ENCODE measurements at places on chromosomes 16 and 17. TPM values are rescaled to one million over a fixed set of nuclear protein-coding genes. Genes with fewer than 3 reads are reported as not detected.

The ADAD2 gene
- not detected for total RNA-seq

The PSMD7 gene
- total RNA-seq: 87.6 TPM

DNA sequence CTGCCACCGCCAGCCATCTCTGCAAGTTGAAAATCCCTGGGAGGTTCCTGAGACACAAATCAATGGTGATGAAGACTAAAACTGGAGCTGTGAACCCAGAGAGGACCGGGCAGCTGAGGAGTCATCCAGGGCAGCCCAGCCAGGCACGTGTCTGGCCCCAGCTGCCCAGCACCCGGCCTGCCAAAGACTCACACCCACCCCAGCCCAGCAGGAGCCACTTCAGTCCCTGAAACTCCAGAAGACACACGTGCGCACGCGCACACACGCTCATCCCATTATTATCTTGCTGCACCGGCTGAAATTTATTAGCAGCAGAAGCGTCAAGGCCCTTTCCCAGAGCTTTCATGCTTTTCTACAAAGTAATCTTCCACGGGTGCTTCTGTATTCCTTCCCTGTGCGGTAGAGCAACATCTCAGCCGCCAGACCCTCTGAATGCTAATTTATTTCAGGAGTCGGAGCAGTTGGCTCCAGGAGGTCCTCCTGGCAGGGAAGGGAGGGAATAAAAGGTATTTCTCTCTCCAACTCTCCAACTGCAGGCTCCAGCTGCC lies 59.8 kb upstream of the RBFOX3 start:
- DNase-seq: no peak

DNA sequence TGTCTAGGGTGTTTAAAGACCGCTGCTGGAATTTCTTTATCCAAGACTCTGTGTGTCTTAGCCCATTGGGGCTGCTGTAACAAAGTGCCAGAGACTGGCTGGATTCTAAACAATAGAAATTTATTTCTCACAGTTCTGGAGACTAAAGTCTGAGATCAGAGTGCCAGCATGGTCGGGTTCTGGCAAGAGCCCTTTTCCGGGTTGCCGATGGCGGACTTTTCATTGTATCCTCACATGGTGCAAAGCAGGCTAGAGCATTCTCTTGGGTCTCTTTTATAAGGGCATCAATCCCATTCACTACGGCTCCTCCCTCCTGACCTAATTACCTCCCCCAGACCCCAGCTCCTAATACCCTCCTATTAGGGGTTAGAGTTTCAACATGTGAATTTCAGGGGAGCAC lies 9.5 kb downstream of the NLRC5 start:
- no peak for DNase-seq

DNA sequence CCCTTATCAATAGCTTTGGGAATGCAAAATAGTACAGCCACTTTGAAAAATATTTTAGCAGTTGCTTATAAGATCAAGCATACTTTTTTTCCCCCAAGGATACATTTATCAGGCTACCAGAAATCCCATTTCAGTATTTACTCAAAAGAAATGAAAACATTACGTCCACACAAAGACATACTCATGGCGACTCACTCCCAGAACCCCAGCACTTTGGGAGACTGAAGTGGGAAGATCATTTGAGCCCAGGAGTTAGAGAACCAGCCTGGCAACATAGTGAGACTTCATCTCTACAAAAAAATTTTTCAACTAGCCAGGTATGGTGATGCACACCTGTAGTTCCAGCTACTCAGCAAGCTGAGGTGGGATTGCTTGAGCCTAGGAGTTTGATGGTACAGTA lies 5.9 kb downstream of the SKA2 start:
- DNase-seq: no peak

GRCh38 chr17:54891176-54891821 lies 9.4 kb upstream of the TOM1L1 start:
- DNase-seq: peak; percentile 13

- no peak for DNase-seq
Observed at GRCh38 chr17:2319051-2319450, 15.3 kb downstream of the SRR start.

DNA sequence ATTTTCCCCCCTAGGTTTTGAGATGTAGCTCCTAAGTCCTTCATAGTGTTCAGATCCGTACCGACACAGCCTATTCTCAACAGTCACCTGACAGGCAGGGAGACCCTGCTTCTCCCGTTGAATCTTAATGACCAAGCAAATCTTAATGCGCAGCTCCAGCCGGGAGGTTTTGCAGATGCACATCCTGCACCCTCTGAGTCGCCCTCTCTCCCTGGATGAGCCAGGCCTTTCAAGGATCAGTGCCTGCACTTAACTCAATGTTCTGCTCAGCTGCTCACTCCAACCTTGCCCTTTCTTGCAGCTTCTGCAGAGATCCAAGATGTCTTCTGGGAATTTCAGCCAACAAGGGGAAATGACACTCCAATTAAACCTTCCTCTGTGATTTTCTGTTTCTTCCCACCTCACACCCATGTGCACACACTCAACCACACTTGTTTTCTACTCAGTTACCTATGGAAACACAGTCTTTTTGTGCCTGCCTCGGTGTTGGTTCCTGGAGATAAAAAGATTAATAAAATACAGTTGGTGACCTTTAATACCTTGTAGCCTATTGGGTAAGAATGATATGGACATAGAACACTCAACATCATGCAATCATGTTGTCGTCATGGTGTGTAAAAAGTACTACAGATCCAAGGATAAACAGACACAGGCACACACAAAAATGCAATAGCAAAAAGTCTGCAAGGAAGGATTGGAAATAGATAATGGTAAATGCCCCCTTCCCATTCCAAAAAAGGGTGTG lies 76.9 kb upstream of the DYNLRB2 start:
- no peak for DNase-seq
